Activated T-cell treated with anti-CD3 and anti-CD28 coated beads, Interleukin-2, amount 50 U/mL, for 48 hours (primary cell): ENCODE measurements at places on chromosomes 12 and 14.

GRCh38 chr12:19177754-19178153 lies 48.2 kb downstream of the PLEKHA5 start:
- DNase-seq: no peak

DNA sequence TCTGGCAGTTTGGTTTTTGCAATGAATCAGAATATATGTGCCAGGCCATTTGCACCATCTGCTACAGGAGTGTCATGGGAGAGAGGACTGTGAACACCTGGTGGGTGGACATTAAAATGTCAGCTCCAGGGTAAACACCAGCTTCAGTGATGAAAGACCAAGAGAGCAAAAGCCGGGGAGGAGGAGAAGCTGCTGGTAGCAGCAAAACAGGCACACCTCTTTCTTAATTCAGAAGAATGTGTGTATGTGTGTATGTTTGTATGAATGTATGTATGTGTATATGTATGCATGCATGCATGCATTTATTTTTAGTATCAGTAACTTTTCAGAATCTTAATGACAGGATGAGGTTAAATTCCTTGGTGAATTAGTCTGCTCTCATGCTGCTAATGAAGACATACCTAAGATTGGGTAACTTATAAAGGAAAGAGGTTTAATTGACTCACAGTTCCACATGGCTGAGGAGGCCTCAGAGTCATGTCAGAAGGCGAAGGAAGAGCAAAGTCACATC lies 357.4 kb upstream of the PRICKLE1 start:
- no peak for DNase-seq

GRCh38 chr12:39780411-39780912 lies 160.9 kb upstream of the ABCD2 start:
- no peak for DNase-seq

DNA sequence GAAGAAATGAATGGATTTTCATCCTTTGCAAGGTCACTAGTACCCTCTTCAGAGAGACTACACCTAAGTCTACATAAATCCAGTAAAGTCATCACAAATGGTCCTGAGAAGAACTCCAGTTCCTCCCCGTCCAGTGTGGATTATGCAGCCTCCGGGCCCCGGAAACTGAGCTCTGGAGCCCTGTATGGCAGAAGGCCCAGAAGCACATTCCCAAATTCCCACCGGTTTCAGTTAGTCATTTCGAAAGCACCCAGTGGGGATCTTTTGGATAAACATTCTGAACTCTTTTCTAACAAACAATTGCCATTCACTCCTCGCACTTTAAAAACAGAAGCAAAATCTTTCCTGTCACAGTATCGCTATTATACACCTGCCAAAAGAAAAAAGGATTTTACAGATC lies 40.8 kb downstream of the SPATA7 start:
- DNase-seq: no peak

- no peak for DNase-seq
Measured at GRCh38 chr12:20000229-20000849, 368.0 kb upstream of the PDE3A start.

GRCh38 chr12:84624601-84625000 lies 288.0 kb downstream of the SLC6A15 start:
- no peak for DNase-seq

- no peak for DNase-seq
Measured at GRCh38 chr12:105482951-105483350, 152.5 kb downstream of the C12orf75 start.

DNA sequence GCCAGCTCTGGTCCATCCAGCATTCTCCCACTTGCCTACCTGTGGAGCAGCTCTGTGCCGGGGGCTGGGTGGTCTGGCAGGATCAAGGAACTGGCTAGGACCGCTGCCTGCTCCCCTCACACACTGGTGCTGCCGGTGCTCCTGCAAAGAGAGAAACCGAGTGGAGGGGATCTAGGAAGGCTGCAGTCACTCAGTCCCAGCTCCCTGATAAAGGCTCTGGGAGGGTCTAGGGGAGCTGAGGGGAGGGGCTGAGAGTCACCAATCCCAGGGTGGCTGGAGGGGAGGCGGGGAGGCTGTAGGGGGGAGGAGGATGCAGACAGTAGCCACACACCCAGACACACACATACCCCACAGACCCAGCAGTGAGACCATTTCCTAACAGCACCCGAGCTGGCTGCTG lies at the start of gene TAC3:
TSS of gene TAC3 (minus strand) at position 182 of the 400 bp plus-strand sequence. CDS start 732 bp downstream, outside the sequence.
- DNase-seq: no peak

GRCh38 chr12:69513297-69513696 lies 43.1 kb downstream of the FRS2 start:
- no peak for DNase-seq

DNA sequence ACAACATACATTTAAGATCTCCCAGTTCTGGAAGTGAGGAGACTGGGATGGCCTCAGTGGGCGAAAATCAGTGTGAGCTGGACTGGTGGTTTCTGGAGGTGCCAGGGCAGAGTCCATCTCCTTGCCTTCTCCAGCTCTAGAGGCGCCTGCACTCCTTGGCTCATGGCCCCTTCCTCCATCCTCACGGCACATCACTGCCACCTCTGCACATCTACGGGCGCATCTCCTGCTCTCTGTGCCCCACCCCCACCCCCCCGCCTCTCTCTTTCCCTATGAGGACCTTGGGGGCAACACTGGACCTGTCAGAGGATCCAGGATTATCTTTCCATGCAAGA lies 62.8 kb upstream of the DIO3 start:
- no peak for DNase-seq

GRCh38 chr12:127873306-127873705 lies 393.7 kb upstream of the TMEM132C start:
- DNase-seq: no peak

GRCh38 chr14:92747701-92748258 lies 647 bp downstream of the LGMN start:
- no peak for DNase-seq

- no peak for DNase-seq
Measured at GRCh38 chr12:47370421-47370820, 290.7 kb upstream of the AMIGO2 start.

GRCh38 chr14:96229315-96229714 lies 24.7 kb downstream of the BDKRB2 start:
- no peak for DNase-seq

DNA sequence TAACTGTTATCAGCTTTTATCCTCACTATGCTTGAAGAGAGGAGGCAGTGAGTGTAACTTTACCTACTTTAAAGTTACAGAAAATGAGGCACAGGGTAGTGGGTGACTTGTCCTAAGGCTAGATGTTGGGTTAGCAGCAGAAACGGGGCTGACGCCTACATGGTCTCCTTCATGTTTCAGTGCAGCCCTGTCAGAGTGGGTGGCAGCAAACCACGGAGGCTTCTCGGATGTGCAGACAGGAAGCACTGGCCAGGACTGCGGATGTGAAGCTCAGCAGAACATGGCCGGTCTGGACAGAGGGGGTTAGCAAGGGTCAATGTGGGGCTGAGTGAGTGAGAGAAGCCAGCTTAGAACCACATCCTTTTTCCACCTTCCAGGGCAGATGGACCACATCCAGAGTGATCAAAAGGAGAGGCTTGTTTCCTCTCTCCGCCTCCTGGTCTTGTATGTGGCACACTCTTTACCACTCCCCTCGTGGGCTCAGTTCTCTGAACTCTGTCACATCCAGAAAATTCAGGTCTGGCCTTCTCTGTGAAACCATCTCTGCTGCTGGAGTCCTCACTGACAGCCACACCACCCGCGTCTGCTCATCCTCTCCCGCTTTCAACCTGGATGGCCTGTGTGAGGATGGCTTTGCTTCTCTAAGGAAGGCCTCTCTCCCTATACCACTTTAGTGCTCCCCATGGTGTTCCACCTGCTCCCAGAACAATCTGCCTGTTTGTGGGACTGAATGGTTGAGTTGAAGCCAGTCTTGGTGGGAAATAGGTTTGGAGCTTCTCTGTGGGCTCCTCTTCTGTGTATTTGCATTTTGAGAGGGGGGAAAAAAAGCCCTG lies 14.1 kb downstream of the SUSD6 start:
- peak; percentile 86 for DNase-seq

DNA sequence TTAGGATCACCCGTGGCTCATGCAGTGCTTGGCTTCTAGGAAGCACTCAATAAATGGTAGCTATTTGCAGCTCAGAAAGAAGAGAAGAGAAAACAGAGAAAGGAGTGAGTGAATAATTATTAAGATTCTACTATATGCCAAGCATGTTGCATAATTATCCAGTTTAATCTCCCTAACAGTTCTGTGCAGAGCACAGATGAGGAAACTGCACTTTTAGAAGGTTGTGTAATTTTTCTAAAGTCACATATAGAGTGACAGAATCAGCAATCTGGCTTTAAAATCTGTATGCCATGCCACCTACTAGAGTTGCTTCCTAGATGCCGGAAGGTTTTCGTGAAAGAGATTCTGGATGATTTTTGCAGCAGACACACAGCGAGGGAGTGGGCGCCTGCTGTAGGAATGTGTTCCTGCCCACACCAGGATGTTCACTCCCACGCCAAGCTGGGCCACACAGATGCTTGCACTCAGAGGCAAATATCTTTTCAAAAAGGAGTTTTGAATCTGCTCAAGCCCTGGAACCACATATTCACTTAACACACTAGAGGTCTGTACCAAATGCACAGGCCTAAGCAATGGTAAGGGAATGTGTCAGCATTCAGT lies 50.2 kb upstream of the SMCO2 start:
- no peak for DNase-seq

DNA sequence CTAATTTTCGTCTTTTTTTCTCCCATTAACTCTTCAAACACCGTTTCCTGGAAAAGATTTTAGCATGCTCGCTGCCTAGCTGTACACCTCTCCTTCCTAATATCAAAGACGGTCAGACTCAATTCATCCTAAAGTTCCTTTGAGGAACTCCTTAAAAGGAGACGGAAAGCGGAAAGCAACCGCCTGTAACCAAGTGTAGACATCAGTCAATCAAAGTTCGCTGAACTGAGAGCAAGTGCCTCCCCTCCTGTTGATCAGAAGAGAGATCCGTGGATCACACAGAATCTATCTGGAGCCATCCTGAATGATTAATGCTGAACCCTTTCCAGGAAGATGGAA lies 412 bp upstream of the TEP1 start:
- DNase-seq: peak; percentile 35

- DNase-seq: no peak
Measured at GRCh38 chr14:96757456-96757855, 39.7 kb upstream of the VRK1 start.

- no peak for DNase-seq
Measured at GRCh38 chr12:132172619-132173018, 28.4 kb downstream of the NOC4L start.

DNA sequence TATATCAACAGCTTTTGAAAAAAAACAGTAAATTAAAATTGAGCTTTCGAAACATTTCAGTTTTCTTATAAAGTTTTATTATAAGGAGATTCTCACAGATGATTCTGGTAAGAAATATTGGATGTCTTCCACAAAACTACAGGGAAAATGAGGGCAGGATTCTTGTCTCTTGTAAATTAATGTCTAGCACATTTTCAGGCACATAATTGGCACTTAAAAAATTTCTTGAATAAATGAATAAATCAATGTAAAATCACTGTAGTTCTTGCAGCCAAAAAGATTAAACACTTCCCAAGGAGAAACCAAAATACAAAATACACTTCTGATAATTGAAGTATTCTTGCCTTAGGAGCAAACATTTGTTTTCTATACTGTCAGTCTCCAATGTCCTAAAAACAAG lies 164.4 kb downstream of the NELL2 start:
- DNase-seq: no peak

DNA sequence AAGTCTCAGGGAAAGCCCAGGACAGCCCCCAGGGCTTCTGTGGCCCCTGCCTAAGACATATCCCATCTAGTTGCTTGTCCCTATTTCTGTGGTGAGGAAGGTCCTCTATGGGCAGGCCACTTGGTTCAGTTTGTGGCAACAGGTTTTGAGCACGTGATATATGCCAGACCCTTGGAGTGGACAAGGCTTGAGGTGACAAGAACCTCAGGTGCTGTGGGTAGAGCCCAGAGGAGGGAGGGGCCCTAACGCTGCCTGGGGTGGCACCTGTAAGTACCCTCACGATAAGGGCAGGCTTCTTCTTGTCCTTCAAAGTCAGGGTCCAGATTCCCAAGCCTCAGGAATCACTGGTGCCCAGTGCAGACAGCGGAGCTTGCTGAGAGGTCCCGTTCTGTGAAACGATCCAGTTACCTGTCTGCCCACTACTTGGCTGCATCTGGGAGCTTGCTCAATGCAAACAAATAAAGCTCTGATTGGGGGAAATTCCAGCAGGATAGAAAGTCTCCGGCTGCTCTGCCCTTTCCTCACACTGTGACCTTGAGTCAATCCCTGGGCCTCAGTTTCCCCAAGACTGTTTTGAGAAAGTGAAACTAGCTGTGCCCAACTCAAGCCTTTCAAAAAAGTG lies 47.7 kb upstream of the FAM181A start:
- DNase-seq: no peak

DNA sequence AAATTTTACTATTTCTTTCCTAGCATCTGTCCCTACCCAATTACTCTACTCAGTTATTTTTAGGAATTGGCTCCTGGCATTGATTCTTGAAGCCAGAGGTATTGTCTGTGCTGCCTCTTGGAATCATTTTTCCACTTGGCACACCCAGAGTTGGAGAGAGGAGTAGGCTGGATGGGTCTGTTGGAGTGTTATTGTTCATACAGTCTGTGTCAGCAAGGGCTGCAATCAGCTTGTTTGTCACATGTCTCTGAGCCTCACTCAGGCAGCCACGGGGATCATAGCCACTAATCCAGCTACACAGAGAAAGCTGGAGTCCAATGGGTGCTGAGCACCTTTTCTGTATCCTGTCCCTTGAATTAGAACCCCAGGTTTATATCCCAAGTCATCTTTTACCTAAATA lies 176.0 kb upstream of the DYRK2 start:
- DNase-seq: no peak

- peak; percentile 89 for DNase-seq
Measured at GRCh38 chr12:124921200-124922031, 7.0 kb upstream of the UBC start.

DNA sequence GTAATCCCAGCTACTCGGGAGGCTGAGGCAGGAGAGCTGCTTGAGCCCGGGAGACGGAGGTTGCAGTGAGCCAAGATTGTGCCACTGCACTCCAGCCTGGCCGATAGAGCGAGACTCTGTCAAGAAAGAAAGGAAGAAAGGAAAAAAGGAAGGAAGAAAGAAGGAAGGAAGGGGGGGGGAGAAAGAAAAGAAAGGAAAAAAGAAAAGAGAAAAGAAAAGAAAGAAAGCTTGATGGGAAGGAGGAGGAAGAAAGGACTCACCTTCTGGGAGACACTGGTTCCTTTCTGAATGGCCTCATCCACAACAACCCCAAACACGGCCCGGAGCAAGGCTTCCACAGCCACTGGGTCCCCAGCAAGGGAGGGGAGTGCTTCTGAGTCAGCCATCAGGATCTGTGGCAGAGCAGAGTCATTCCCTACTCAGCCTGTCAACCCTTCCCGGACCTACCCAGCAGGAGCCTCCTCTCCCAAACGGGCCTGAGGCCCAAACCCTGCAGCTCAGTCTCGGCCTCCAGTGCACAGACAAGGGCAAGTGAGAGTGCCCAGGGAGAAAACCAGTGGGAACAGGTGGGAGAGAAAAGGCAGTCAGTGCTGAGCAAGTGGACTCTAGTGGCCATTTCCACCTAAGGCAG lies 7.3 kb upstream of the ZNF740 start:
- DNase-seq: no peak

GRCh38 chr12:111268738-111269572 lies 99.9 kb downstream of the PHETA1 start:
- DNase-seq: peak; percentile 56
